Activated B cell treated with CpG ODN at 0.5 μM for 24 hours (primary cell): ENCODE measurements at places on chromosomes 4 and X. TPM values are rescaled to one million over a fixed set of nuclear protein-coding genes. Genes with fewer than 3 reads are reported as not detected.

GPR34 gene
- total RNA-seq = 0.24 and 0.42 TPM in 2 replicates

OPHN1 gene
- 0.04 and 0.51 TPM in 2 replicates for total RNA-seq

GSPT2 gene
- total RNA-seq = 12.9 and 13.9 TPM in 2 replicates

CYSLTR1 gene
- 20.5 and 20.7 TPM in 2 replicates for total RNA-seq

NAP1L2 gene
- 0.80 and 1.1 TPM in 2 replicates for total RNA-seq

SETD7 gene
- 10.3 and 11.1 TPM in 2 replicates for total RNA-seq

OTUD6A gene
- not detected in 2 replicates for total RNA-seq

CDS1 gene
- 0.16 TPM in 1 of 2 replicates, not detected in the other for total RNA-seq

KLB gene
- total RNA-seq = 0.18 and 0.20 TPM in 2 replicates

RIPPLY1 gene
- total RNA-seq = not detected in 2 replicates

CHRNA9 gene
- 0.16 TPM in 1 of 2 replicates, not detected in the other for total RNA-seq

CT45A1 gene
- total RNA-seq = not detected in 2 replicates

SCRG1 gene
- not detected in 2 replicates for total RNA-seq

CYLC1 gene
- not detected in 2 replicates for total RNA-seq

CACNA1F gene
- 2.6 and 3.0 TPM in 2 replicates for total RNA-seq

TASL gene
- total RNA-seq = 27.0 and 27.7 TPM in 2 replicates

SPATA18 gene
- 1.9 and 2.8 TPM in 2 replicates for total RNA-seq

IL9R gene
- total RNA-seq = 2.3 and 3.6 TPM in 2 replicates

ZNF732 gene
- total RNA-seq = not detected in 2 replicates

NR3C2 gene
- total RNA-seq = 3.9 and 4.5 TPM in 2 replicates

EGFL6 gene
- not detected in 2 replicates for total RNA-seq

SCD5 gene
- total RNA-seq = not detected in 2 replicates

PLAC1 gene
- total RNA-seq = not detected in 2 replicates

MAGEC1 gene
- not detected in 2 replicates for total RNA-seq

SMC1A gene
- 75.8 and 84.0 TPM in 2 replicates for total RNA-seq

ZNF157 gene
- 1.2 and 1.8 TPM in 2 replicates for total RNA-seq

NDP gene
- not detected in 2 replicates for total RNA-seq

MAGEC3 gene
- total RNA-seq = not detected in 2 replicates

MND1 gene
- 0.27 and 0.53 TPM in 2 replicates for total RNA-seq

THAP6 gene
- total RNA-seq = 17.4 and 24.6 TPM in 2 replicates

ERAS gene
- not detected in 2 replicates for total RNA-seq

TMEM35A gene
- not detected in 2 replicates for total RNA-seq

PRDM5 gene
- total RNA-seq = not detected in 2 replicates

ASB5 gene
- total RNA-seq = not detected in 2 replicates

NUDT10 gene
- total RNA-seq = 0.27 and 0.31 TPM in 2 replicates

ERCC6L gene
- total RNA-seq = 0.91 and 1.1 TPM in 2 replicates

UGT2B7 gene
- not detected in 2 replicates for total RNA-seq

SLC6A14 gene
- not detected in 2 replicates for total RNA-seq

DNAAF6 gene
- not detected in 2 replicates for total RNA-seq

KIAA1210 gene
- total RNA-seq = not detected in 2 replicates

COL4A5 gene
- total RNA-seq = not detected in 2 replicates

DMP1 gene
- total RNA-seq = not detected in 2 replicates

ENPP6 gene
- not detected in 2 replicates for total RNA-seq

AR gene
- total RNA-seq = not detected in 2 replicates

DYNLT3 gene
- 17.7 and 19.1 TPM in 2 replicates for total RNA-seq

GUCY1A1 gene
- total RNA-seq = 0.51 and 0.71 TPM in 2 replicates

ADGRG2 gene
- total RNA-seq = not detected in 2 replicates

GPM6B gene
- total RNA-seq = not detected in 2 replicates

UGT2B11 gene
- not detected in 2 replicates for total RNA-seq

ADH4 gene
- not detected in 2 replicates for total RNA-seq

MSX1 gene
- not detected in 2 replicates for total RNA-seq

DRD5 gene
- total RNA-seq = not detected in 2 replicates

NDST4 gene
- not detected in 2 replicates for total RNA-seq

PAGE5 gene
- 0.67 and 1.8 TPM in 2 replicates for total RNA-seq

FAM236D gene
- not detected in 2 replicates for total RNA-seq
